ENCODE measurements at places on chromosomes 3 and 15. TPM values are rescaled to one million over a fixed set of nuclear protein-coding genes. Genes with fewer than 3 reads are reported as not detected.

The IMPG2 gene
- total RNA-seq = 0.83 TPM

The OSBPL10 gene
- total RNA-seq = 6.3 TPM

The WDR82 gene
- total RNA-seq = 94.5 TPM

The ZNF860 gene
- 0.66 TPM for total RNA-seq

The IL17RB gene
- total RNA-seq = 0.83 TPM

The CYP19A1 gene
- 1.5 TPM for total RNA-seq

The GOLGA8R gene
- 2.5 TPM for total RNA-seq

The NEO1 gene
- total RNA-seq = 59.0 TPM

The ESYT3 gene
- 0.45 TPM for total RNA-seq

The SAMMSON gene
- 2.8 TPM for total RNA-seq

The PFN2 gene
- 56.1 TPM for total RNA-seq

The GCHFR gene
- 6.6 TPM for total RNA-seq

The HAPLN3 gene
- 13.4 TPM for total RNA-seq

The C3orf52 gene
- total RNA-seq = 2.5 TPM

The RTP3 gene
- not detected for total RNA-seq

The DMXL2 gene
- 26.6 TPM for total RNA-seq

The GDPGP1 gene
- 4.6 TPM for total RNA-seq

The TGM4 gene
- total RNA-seq = not detected

The CPN2 gene
- total RNA-seq = not detected

The RASGRF1 gene
- 0.17 TPM for total RNA-seq

The LSAMP gene
- total RNA-seq = 3.0 TPM

The ADGRG7 gene
- not detected for total RNA-seq

The SKOR1 gene
- total RNA-seq = 0.58 TPM

The TRIM71 gene
- not detected for total RNA-seq

The VGLL3 gene
- total RNA-seq = 34.7 TPM

The KBTBD12 gene
- total RNA-seq = 4.5 TPM

The SPINK8 gene
- total RNA-seq = not detected

The ARNT2 gene
- 9.0 TPM for total RNA-seq

The GUCA1C gene
- total RNA-seq = not detected

The C3orf85 gene
- not detected for total RNA-seq

The C15orf39 gene
- total RNA-seq = 12.9 TPM

The ZNF385D gene
- 11.2 TPM for total RNA-seq

The GPR62 gene
- 0.17 TPM for total RNA-seq

The GRK7 gene
- total RNA-seq = not detected

The IGSF10 gene
- 3.0 TPM for total RNA-seq

Data from esophagus muscularis mucosa (tissue), 4 donors.